ENCODE measurements at places on chromosomes 13 and 19.

DNA sequence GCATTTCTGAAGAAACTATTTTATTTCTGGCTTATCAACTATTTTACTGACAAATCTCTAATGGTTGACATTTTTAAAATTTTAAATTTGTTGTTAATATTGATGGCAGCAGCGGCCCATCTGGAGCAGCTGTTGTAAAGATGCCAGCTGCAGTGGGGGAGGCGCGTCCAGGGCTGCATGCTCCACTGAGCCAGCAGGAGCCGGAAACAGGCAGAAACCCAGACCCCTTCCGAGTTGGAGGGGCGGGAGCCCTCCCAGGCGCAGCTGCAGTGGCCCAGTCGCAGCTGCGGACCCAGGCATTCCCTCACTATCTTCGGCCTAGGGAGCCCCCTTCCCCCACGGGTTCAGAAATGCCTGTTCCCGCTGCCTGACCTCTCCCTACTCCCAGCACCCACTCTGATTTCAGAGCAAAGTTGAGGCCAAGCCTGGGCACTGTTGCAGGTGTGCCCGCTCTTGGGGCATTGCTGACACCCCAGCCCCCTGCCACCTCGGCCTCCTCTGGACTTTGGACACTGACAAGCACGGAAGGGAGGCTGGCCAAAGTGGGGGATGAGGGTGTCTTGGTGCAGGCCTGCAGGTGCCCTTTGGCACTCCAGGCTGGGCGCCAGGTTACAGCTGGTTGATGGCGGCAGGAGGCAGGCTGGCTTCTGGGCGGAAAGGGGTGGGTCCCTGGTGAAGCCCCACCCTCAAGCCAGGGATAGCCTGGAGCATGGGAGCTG is 69.2 kb downstream of the PIBF1 start:
- no peak for DNase-seq

DNA sequence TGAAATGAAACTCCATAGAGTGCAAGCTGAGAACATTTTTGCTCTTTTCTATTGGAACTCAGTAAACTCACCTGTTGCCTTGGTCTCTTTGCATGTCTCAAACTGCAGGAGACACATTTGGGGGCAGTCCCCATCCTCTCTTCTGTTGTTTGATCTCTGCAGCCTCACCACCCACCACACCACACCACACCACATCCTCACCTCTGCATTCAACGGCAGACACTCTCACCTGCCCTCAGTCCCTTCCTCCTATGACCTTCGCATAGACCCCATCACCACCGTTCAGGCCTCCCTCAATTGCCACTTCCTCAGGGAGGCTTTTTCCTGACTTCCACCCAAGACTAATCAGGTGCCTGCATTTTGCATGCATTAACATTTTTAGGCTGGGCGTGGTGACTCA is 14.4 kb upstream of the TPM4 start:
- DNase-seq, result no peak

DNA sequence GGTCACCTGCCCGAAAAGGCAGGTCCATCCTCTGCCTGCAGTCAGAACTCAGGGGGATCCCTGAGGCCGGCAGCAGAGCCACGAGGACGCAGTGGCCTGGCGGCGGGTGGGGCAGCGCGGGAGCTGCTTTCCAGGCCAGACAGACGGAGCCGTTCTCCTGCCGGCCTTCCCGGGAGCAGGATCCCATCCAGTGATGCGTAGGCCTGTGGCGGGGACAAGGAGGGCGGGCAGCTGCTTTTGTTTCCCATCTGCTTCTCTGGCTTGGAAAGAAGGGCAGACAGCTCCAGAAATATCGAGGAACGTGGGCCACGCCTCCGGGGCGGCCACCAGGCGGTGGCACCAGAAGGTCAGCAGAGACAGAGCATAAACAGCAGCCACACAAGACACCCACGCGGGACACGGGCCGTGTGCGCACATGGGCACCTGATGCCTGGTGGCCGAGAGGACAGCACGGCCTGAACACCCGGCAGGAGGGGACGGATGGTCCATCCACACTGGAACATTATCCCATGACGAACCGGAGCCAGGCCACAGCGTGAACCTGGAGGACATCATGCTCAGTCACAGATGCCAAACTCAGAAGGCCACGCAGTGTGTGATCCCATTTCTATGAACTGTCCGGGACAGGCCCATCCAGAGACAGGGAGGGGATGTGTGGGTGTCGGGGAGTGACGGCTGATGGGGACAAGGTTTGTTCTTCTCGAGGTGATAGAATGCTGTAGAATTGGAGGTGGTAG is 13.9 kb upstream of the MKNK2 start:
- no peak for DNase-seq

DNA sequence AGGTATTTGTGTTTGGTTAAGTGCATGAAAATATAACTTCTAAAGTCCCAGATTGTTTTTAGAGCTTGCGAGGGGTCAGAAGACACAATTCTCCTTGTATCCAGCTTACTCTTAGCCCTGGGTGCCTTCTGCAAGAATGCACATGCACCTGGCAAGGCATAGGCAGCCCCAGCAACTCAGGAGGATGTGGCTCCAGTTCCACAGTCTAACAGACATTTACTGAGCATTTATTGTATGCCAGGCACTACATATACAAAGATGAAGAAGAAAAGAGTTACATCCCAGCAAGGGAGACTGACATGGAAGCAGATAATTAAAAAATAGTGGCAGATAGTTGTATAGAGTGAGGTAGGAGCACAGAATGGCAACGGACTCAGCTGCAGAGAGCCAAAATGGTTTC is 101.1 kb upstream of the FRY start:
- no peak for DNase-seq

DNA sequence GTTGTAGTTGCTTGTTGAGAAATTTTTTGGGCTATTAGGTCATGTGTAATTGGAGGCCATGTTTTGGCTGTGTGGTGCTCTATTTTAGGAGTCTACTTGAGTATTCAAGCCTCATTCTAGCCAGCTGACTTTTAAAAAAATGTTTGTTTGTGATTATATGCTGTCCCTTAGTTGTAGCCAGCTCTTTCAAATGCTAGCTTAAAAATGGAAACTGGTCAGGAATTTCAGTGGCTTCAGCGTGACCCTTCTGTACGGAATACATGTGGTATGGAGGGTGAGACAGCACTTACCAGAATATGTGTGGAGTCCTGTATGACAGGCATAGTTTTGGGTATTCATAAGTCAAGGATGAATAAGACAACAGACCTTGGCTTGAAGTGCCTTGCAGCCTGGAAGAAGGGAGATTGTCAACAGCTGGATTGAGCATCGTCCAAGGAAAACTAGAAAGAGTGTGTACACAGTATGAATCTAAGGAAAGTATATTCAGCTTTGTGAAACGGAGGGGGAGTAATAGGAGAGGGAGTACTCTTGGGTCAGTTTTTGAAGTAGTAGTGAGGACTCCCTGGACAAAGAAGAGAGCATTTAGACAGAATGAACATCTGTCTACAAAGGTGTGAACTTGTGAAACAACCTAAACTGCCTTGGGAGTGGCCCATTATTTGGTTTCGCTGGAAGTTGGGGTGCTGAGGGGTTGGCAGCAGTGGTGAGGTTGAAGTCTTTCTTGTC is 20.0 kb upstream of the WTIP start:
- DNase-seq, result no peak

- no peak for DNase-seq
These were observed 505 bp upstream of the ZIC2 start for GRCh38 chr13:99980824-99981734.

DNA sequence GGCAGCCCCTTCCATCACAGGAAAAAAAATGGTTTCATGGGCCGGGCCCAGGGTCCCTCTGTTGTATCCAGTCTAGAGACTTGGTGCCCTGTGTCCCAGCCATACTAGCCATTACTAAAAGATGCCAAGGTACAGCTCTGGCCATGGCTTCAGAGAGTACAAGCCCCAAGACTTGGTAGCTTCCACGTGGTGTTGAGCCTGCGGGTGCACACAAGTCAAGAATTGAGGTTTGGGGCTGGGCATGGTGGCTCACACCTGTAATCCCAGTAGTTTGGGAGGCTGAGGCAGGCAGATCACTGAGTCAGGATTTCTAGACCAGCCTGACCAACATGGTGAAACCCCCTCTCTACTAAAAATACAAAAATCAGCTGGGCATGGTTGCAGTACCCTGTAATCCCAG is 214.3 kb downstream of the LIG4 start:
- no peak for DNase-seq

DNA sequence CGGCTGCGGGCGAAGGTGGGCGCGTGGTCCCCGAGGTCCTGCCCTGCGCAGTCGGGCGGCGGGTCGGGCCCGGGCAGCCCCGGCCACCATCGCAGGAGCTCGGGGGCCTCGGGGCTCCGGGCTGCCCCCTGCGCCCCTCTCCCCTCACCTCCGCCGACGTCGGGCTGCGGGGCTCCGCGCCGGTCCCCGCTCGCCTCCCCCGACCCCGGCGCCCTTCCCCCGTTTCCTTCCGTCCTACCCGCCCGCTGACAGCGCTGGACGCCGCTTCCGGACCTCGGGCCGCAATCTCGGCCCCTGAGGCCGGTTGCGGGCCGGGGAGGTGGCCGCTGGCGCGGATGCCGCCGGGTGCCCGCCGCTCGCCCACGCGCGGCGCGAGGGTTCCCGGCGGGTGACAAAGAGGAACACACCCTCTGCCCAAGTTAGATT is 720 bp downstream of the FARP1 start:
- DNase-seq, result no peak

- DNase-seq, result no peak
These were observed 20.5 kb upstream of the PNMA8C start for GRCh38 chr19:46449228-46449627.

DNA sequence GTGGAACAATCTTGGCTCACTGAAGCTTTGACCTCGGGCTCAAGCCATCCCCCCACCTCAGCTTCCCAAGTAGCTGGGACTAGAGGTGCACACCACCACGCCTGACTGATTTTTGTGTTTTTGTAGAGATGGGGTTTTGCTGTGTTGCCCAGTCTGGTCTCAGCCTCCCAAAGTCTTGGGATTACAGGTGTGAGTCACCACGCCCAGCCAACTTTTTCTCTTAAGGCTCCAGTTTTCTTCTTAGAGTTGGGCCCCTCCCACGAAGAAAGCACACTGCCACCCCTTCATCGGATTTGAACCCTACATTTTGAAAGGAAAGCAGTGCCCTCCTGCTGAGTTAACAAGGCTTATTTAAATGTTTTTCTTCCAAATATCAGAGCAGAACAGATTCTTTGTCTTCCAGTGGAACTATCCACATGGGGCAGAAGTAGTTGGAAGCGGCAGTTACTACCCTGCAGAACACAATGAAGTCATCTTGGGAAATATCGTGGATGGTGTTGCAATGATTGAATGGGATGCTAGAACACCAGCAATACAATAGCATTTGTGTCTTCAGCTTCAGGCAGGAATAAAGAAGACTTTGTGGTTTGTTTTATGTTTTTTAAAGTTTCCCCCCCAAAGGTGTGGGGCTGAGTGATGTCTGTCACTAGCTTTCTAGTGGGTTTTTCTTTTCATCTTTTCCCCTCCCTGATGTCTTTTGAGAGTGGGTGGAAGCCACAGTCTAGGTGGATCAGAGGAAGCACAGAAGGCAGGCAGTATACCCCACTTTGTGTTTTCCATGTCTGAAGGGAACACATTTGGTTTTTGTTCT is 8.9 kb downstream of the ACTN4 start:
- DNase-seq, result peak; percentile 29

GRCh38 chr13:96032717-96033116 is 20.5 kb downstream of the UGGT2 start:
- DNase-seq, result no peak

DNA sequence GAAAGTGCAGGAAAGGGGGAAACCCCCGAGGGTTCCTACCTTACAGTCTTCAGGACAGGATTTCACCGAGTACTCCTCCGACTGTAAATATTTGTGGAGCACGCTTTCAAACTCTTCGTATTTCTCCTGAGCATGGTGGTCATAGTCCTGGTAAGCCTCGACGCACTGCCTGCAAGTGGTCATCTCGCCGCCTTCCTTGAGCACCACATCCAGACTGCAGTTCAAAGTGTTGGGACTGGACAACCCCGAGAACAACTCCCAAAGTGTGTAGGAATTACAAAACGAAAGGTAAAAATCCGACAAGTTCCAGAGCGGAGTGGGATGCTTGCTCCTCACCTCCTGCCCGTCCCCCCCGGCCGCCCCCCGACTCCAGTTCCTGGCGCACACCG is 349.7 kb downstream of the LIG4 start:
- DNase-seq, result no peak

GRCh38 chr19:45079063-45079910 is at the start of gene GEMIN7:
Gene GEMIN7, plus strand, starts transcription at chr19:45079260. Its CDS starts 10,855 bp downstream, at chr19:45090115.
- peak; percentile 77 for DNase-seq

DNA sequence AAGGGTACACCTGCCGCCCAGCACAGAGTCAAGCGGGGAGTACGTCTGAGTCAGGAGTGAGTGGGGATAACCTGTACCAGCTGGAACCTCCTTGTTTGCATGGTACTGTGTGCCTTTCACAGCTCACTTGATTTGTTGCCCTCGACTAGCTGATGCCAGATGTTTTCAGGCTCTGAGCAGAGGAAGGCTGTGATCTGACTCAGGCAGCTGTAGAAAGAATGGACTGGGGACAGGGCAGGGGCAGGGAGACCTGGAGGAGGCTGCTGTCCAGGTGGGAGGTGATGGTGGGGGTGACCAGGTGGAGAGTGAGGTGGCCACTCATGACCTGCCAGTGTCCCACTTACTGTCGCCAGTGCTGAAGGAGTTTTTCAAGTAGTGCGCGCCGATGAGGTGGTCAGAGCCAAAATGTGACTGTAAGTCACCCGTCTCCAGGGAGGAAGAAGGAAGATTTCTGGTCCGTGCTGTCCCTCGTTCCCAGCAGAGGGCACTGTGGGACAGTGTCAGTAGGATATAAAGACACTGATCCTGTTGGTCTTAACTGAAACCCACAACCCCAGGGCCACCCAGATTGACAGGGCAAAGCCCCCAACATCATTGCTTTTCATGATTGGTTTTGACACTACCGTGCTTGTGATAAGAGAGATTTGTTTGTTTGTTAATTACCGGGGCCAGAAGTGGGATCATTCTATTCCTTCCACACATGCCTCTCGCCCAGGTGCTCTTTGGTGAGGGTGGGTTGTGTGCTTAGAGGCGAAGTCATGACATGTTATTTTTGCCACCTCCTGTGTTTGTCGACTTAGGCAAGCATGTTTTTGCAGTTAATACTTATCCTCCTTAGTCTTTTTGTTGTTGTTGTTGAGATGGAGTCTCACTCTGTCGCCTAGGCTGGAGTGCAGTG is 128.4 kb downstream of the DPF1 start:
- DNase-seq, result peak; percentile 48

GRCh38 chr13:85093808-85094207 is 705.4 kb downstream of the SLITRK6 start:
- DNase-seq, result no peak
